OCI-LY7 (cell line): ENCODE measurements at places on chromosomes 5 and 9. TPM values are rescaled to one million over a fixed set of nuclear protein-coding genes. Genes with fewer than 3 reads are reported as not detected.

DNA sequence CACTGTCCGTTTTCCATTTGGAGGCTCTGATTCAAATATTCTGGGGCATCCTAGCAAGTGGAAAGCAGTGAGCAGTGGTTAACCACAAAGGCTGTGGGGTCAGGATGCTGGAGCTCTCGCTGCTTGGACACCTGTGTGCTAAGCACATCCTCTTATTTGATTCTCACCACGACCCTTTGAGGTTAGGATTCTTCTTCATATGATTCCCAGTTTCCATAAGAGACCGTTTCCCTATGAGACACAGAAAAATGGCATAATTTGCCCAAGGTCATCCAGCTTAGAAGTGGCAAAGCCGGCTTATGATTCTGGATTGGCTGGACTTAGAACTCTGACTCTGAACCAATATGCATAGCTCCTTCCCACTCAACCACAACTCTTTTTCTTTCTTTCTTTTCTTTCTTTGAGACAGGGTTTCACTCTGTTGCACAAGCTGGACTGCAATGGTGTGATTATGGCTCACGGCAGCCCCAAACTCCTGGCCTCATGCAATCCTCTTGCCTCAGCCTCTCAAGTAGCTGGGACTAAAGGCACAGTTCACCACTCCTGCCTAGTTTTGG lies 207.7 kb downstream of the TTLL11 start:
- peak; percentile 64 for DNase-seq

- no peak for DNase-seq
Measured at GRCh38 chr9:126985870-126986498, 71.4 kb downstream of the RALGPS1 start.

RETREG1 gene
- total RNA-seq: 1.1 and 2.6 TPM in 2 replicates

DNA sequence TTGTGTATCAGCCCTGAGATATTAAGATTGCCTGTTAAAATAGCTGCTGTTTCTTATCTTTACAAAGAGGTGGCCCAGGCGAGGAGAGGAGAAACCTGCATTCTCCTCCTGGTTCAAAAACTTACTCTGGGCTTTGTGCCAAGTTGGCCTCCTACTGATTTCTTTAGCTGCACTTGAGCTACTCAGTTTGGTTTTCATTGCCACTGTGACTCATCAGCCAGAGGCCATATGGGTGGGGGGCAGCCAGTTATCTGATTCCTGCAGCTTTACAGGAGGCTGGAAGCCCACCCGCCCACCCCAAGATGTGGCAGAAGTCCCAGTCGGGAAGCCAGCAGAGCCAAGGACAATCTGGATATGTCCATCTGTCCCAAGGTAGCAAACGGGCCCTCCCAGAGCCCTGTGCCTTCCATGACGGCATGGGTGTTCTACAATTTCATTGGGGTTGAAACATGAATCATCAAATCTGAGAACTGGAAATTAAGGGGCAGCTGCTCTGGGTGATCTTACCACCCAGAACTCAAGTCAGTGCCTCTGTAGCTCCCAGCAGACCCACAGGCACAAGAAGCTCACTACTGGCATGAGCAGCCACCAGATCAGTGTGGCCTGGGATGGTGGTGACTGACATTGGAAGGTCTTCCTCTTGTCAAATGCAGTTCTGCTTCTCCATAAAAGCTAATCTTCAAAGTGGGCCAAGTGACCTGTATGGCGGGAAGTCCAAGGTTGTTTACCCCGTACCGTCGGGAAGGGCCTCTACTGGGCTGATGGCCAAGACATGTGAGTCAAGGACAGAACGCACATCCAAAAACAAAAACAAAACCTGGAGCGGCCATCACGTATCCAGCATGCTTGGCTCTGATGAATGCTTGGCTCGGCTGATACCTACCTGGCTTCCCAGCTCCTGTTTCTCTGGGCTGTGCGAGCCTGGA lies 15.6 kb downstream of the FCN2 start:
- DNase-seq: no peak

FCN2 gene
- total RNA-seq: not detected in 2 replicates
